Activated naive CD4-positive, alpha-beta T cell treated with anti-CD3 and anti-CD28 coated beads, Interleukin-2, amount 50 U/mL, for 72 hours (primary cell): ENCODE measurements at places on chromosomes 7 and 10. TPM values are rescaled to one million over a fixed set of nuclear protein-coding genes. Genes with fewer than 3 reads are reported as not detected.

- DNase-seq, result no peak
Measured at GRCh38 chr7:26729150-26729775, 135.1 kb downstream of the SKAP2 start.

Gene CLDN3
- total RNA-seq, result not detected

GRCh38 chr7:151251689-151252560 is 3.4 kb upstream of the SMARCD3 start:
- DNase-seq, result no peak

GRCh38 chr7:136062625-136063325 is 85.6 kb upstream of the MTPN start:
- no peak for DNase-seq

DNA sequence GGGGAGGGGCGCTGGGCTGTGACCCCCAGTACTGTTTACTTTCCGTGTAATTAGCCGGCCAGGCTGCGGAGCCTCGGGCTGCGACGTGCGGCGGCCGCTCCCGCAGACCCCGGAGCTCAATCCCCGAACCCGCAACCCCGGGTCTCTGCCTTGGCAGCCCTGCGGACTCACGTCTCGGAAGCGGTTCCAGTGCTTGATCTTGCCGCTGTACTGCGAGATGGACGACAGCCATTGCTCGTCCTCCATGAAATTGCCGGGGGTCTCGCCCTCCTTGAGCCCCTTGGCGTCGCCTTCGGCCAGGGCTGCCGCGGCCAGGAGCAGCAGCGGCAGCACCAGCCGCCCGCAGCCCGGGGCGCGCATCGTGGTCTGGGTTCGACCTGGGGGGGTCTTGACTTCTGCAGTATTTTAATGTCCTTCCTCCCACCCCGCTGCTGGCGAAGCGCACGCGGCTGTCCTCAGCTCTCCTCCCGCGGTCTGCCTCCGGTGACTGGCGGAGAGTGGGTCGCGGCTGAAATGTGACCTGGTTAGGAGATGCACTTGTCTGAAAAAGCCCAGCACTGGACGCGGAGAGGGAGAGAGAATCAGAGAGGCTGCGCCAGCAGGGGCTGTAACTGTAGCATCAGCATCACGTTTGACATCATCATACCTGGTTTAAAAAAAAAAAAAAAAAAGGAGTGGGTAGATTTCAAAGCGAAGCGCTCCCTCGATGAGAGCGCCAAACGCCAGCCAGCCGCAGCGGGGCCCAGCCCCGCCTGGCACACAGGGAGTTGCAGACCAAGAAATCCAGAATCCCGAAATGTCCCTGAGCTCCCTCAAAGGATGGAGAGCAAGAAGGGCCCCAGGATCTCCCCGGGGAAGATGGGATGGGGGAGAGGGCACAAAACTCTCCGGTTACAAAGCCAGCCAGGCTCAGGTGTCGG is at the start of gene SPOCK2:
TSS of gene SPOCK2 (minus strand) at position 583 of the 920 bp plus-strand sequence. CDS start at position 360, 223 bp downstream.
- DNase-seq, result peak; percentile 78

GRCh38 chr7:37363536-37364491 is 84.8 kb downstream of the ELMO1 start:
- no peak for DNase-seq

DNA sequence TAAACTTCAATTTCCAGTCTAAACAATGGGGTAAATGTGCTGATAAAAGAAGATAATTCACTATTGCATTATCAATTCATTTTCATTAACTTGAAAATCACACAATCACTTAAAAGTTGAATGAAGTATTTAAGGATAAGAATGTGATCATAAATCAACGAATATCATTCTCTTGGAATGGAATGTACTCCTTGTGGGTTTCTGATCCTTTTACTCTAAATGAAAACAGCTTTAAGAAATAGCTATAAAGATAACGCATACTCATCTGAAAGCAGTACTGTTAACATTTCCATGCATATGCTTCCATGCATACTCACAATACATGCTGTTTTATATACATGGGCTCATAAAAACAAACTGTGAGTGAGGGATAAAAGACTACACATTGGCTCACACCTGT is 108.8 kb downstream of the ATE1 start:
- DNase-seq, result no peak

GRCh38 chr10:96275685-96276418 is 4.5 kb upstream of the BLNK start:
- no peak for DNase-seq

DNA sequence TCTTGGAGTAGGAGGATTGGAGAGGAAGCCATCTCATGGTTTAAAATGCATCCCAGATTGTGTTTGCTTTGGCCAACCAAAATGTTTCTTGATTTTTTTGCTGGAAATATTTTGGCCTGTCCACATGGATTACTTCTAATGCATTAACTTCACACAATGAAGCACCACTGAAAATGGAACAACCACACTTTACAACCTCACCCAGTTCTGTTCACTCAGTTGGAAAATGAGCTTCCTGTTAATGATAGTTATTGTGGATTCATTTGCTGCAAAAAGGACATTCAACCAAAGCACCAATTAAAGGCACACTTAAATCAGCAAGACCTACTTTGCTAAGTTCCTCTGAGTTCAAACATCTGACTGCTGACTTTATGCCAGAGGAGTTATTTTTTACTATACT is 11.3 kb upstream of the A1CF start:
- no peak for DNase-seq

- no peak for DNase-seq
Measured at GRCh38 chr7:93219868-93220267, 6.4 kb downstream of the HEPACAM2 start.

DNA sequence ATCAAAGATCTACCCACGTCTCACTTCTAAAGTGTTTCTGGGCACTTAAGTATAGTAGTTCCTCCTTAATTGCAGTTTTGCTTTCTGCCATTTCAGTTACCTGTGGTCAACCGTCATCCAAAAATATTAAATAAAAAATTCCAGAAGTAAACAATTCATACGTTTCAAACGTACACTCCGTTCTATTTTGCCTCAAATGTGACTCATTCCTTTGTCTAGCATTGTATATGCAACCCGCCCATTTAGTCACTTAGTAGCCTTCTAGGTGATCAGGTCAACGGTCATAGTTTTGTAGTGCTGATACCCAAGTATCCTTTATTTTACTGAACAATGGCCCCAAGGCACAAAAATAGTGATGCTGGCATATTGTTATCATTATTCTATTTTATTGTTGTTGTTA is 33.8 kb downstream of the HGF start:
- no peak for DNase-seq

Gene FAM25A
- not detected for total RNA-seq

DNA sequence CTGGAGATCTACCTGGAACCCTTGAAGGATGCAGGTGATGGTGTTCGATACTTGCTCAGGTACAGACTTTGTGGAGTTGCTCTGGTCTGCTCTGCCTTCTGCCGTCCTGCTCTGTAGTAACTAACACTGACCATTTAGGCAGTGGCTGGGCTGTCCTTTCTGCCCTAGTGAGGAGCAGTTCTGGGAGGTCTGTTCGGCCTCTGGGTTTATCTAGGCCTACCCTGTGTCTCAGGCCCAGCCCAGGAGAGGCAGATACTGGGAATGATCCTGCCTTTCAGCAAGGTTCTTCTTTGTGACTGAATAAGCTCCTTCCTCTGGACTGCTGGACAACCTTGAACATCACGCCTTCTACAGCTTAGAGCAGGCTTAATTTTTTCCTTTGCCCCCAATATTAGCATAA is 1.7 kb downstream of the ZFYVE27 start:
- DNase-seq, result no peak

Gene ANXA8
- not detected for total RNA-seq

Gene MRM2
- 24.4 TPM for total RNA-seq

GRCh38 chr7:67377939-67378862 is 381.6 kb downstream of the TYW1 start:
- DNase-seq, result peak; percentile 69

- DNase-seq, result no peak
Measured at GRCh38 chr7:156929789-156930539, 19.5 kb upstream of the NOM1 start.

Gene TMEM229A
- total RNA-seq, result not detected

- no peak for DNase-seq
Measured at GRCh38 chr7:37218956-37219355, 229.7 kb downstream of the ELMO1 start.

DNA sequence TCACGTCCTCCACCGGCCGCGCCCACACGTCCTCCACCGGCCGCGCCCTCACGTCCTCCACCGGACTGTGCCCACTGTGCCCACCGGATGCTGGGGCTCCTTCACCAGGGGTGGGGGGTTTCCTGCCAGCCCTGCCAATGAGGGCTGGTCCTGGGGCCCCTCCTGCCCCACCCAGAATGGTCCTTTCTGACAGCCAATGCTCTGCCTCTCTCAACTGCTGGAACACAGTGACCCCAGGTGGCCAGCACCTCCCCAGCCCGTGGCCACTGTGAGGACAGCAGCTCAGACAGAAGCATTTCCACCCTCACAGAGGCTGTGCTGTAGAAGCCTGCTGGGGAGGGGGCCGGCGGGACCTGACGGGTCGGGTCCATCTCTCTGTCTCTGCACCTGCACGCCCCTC is 90.1 kb upstream of the DNAAF5 start:
- DNase-seq, result no peak

GRCh38 chr7:116650436-116650835 is 21.6 kb upstream of the MET start:
- DNase-seq, result no peak

- no peak for DNase-seq
Measured at GRCh38 chr10:65396997-65397396, 1528.8 kb upstream of the LRRTM3 start.

DNA sequence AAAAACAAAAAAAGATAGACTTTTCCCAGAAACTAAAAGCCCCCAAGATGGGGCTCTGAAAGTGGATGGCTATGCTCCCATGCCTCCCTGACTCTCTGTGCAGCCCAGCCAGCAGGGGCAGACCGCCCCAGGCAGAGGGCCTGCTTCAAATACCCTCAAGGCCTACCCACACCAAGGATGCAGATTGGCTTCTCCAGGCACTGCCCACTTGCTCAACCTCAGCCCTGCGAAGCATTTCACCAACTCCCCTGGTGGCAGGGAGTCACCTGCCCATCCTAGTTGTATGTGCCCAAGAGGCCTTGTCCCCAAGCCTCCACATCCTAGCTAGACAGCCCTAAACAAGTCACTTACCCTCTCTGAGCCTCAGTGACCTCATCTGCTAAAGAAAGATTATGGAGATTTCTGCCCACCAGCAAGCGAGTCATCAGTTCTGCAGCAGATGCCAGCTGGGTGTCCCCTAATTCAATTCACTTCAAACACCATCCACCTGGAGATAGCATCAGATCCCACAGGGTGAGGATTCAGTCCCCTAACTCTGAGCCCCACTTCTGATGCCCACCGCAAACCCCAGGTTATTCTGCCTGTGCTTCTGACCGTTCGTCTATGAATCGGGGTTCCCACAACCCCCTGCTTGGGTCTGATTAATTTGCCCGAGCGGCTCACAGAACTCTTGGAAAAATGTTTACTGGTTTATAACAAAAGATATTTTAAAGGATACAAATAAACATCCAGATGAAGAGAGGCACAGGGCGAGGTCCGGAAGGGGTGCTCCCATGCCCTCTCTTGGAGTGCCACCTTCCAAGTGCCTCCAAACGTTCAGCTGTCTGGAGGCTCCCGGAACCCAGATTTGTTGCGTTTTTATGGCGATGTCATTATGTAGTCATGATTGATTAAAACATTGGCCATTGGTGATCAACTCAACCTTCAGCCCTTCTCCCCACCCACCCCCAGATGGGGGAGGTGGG is 18.6 kb upstream of the ZMIZ1 start:
- DNase-seq, result peak; percentile 46
